ENCODE measurements at places on chromosomes 5 and 9. TPM values are rescaled to one million over a fixed set of nuclear protein-coding genes. Genes with fewer than 3 reads are reported as not detected.

PTPRD gene
- 17.2 TPM for total RNA-seq

GCNT4 gene
- 1.9 TPM for total RNA-seq

APBA1 gene
- 4.3 TPM for total RNA-seq

RBM18 gene
- total RNA-seq = 21.7 TPM

SOWAHA gene
- total RNA-seq = 0.18 TPM

IFNA13 gene
- 1.1 TPM for total RNA-seq

ACOT12 gene
- not detected for total RNA-seq

LAMC3 gene
- 26.4 TPM for total RNA-seq

TRIM14 gene
- 82.5 TPM for total RNA-seq

CAPSL gene
- total RNA-seq = 8.7 TPM

GMCL2 gene
- total RNA-seq = not detected

DNA sequence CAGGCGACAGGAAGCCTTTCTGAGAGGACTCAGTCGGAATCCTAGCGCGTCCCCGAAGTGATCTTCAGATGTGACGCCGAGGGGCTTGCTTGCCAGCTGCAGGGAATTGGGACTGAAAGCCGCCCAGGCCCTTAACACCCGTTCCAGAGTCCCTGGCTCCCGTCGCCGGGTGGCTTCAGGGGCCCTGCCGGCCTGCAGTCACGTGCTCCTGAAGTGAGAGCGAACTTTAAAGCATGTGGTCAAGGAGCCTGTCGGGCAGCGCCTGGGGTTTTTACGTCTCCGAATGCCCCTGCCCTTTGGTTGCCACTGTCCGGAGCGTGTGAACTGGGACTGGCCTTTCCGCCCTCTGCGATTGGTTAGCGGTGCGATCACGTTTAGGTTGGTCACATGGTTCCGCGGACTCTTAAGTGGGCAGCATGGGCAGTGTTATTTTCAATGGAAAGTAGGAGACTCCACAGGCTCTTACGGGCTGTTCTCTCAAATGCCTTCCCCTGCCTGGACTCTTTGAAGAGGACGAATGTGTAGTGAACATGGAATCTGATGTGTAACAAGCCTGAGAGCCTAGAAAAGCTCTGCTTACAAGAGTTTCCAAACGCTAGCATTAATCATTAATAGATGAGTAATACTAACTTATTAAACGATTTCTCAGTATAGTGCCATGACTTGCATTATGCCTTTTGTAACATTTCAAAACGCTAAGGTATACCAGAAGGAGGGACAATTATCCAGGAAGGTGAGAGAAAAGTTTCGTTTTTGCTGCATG lies 1.9 kb downstream of the VLDLR start:
- DNase-seq = peak; percentile 80

DNA sequence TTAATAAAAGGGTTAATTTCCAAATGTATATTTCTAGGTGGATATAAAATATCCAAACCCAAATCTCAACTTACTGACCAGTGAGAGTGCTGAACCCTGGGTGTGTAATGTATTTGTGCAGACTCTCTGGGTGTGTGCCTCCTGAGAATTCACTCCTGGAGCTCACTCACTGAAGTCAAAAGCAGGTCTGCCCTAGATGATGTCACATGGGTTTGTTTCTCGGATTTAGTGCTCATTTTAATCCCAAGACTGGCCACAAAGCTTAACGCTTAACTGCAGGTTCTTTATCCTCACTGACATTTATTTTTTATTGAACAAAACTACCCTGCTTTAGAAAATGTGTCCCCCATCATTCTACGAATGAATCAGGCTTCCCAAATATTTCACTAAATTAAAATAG lies 179.4 kb downstream of the PPP2R2B start:
- no peak for DNase-seq

DNA sequence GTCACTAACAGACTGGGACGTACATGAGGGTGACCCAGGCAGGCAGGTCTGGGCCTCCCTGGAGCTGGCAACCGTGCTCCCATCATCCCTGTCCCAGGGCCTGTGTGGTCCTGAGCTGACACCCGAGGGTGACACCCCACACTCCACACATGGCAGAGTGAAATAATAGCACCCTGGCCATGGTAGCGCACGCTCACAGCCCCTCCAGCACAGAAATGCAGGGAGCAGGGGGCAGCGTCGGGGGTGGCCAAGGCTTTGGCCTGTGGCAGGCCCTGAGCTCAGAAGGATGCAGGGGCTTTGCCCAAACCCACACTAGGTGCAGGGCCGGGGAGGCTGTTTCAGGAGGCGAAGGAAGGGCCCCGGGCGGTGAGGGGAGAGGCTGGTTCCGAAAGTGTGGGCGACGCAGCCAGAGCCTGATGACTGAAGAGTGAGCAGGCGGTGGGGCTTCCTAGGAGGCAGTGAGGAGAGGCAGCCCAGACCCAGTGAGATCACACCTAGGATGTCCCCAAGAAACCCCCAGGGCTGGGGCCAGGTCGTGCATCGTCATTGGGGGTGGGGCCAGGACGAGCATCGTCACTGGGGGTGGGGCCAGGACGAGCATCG lies 12.9 kb downstream of the OR2V2 start:
- no peak for DNase-seq

- DNase-seq = no peak
Observed at GRCh38 chr9:76321195-76321828, 72.9 kb downstream of the RFK start.

GRCh38 chr5:29894668-29895067 lies 1298.8 kb upstream of the CDH6 start:
- DNase-seq = no peak

GRCh38 chr5:15720515-15720914 lies 220.5 kb downstream of the FBXL7 start:
- no peak for DNase-seq

DNA sequence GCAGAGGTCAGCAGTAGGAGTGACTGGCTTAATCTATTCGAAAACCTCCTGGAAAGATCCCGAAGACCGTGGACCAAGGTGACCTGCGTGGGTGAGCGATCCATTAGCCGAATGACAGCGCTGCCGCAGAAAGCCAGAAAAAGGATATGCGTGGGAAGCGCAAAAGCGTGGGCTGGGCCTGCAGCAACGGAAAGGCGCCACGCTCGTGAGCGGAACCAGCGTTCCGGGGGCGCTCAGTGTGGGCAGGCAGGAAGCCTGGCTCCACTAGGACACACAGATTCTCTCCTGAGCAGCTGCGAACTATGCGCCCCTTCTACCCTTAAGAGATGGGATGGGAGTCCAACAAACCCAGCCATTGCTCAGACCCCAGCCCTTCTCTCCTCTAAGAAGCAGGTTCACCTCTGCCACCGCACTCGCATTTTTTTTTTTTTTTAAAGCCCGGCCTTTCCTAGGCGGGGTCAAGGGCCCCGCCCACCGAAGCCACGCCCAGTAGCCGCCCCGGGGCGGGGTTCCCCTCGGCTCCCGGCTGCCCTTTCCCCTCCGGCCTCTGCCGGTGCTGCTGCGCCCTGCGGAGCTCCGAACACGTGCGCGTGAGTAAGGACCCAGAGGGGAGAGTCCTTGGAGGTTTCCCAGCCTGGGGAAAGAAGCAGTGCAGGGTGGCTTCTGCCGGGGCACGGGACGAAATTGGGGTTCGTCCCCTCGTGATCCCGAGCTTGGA lies 19.8 kb upstream of the MATR3 start:
- peak; percentile 93 for DNase-seq

DNA sequence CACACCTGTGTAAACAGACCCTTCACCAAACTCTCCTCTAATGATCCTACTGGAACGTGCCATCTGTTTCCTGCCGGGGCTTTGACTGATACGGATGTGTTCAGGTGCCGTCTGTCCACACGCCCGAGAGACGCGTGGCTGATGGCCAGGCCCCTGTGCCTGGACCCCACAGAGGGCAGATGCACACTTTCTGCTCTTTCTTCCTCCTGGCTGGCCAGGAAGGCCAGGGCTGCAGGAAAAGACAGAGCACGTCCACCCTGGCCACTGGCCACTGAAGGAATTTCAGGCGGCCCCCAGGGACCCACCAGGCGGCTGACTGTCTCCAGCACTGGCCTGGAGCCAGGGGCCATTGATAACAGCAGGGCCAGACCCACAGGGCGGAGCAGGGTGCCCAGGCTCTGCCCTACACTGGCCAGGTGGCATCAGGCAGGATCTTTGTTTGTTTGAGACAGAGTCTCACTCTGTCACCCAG lies 3.6 kb upstream of the ENG start:
- no peak for DNase-seq

GRCh38 chr9:124239249-124240073 lies 18.3 kb upstream of the NEK6 start:
- DNase-seq = no peak

- DNase-seq = no peak
Observed at GRCh38 chr5:99105216-99105615, 176.4 kb upstream of the CHD1 start.

DNA sequence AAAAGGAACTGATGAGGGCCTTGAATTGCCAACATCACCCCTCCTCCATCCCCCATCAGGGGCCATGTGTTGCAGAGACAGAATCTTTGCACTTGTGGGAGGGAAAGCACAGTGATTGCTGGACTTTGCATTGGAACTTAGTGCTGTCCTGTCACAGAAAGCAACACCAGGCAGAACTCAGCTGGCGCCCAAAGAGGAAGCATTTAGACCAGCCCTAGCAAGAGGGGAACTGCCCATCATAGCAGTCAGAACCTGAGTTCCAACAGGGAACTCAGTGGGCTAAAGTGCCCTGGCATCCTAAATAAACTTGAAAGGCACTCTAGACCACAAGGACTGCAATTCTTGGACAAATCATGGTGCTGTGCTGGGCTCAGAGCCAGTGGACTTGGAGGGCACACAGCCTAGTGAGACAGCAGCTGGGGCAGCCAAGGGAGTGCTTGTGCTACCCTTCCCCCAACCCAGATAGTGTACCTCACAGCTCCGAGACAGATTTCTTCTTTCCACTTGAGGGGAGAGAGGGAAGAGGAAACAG lies 128.1 kb downstream of the ACTL7B start:
- DNase-seq = no peak

DNA sequence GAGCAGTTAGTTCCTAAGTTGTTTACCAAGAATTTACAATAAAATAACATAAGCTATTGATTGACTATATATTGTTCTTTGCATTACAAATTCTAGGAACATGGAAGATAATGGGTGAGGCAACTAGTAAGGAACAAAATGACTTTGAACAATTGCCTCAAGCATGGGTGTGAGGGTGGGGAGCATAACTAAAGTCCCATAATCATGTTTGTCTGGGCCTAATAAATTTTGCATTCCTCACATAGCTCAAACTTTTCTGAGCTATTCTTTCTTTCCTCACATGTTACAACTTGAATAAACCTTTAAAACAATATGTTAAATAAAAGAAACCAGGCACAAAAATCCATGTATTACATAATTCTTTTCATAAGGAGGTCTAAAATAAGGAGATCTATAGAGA lies 1066.1 kb downstream of the NR2F1-AS1 start:
- DNase-seq = no peak

GRCh38 chr5:130282049-130282448 lies 377.8 kb downstream of the CHSY3 start:
- DNase-seq = no peak

DNA sequence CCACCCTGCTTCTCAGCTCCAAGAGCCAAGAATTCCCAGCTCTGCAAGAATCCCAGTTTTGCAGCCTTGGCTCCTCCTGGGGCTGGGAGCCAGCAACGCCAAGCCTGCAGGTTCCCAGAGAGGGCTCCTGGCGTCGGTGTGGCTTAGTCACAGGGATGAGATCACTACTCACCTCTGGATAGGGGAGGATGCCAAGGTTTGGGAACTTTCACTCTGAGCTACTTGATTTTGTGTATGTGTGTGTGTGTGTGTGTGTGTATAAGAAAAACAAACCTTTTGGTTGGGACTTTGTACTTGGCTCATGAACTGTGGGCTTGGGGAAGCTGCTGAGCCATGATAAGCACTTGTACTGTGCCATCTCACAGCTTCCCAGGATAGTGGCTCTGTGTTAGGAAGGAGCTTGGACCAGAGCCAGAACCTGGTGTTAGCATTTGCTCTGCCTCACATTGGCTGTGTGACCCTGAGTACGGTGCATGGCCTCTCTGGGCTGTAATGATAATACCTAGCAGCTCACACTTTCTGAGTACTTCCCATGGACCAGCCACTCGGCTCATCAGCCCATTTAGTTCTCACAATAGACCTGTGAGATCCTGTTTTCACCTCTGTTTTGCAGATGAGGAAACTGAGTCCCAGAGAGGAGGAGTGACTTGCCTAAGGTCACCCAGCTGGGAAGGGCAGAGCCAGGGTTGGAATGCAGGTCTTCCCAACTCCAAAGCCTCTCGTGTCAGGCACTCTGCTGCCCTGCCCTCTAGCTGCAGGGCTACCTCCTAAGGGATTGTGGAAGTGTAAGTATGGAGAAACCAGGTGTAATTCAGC lies 41.4 kb upstream of the DAB2IP start:
- peak; percentile 59 for DNase-seq

- DNase-seq = no peak
Observed at GRCh38 chr5:96943799-96944198, 7.9 kb downstream of the LNPEP start.

DNA sequence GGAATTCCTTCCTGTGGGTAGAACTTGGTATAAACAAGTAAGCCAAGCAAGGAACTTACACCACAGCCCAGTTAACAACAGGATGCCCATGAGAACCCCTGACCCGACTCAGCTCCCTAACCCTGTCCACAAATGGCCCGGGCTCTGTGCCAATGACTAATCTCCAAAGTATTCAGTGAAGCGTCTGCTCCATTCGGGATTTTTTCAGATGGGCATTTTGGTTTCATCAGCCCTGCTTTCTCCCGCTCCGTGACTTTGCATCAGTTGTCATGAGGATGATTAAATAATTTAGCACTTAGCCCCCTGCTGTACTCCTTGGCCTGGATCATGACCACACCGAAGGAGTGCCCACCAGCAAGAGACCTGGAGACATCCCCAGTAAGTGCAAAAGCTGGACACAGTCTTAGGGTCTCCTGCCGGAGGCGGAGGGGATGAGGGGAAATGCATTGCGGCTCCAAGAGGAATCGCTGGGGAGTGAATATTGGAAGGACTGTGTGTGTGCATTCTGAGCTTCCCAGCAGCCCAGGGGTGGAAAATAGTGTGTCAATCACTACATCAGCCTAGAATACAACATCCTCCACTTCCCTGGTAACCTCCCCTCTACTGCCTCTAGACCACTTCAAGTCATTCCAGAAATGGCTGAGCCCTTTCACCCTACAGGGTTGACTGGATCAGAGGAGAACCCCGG lies 41.4 kb upstream of the DNAH5 start:
- DNase-seq = no peak

DNA sequence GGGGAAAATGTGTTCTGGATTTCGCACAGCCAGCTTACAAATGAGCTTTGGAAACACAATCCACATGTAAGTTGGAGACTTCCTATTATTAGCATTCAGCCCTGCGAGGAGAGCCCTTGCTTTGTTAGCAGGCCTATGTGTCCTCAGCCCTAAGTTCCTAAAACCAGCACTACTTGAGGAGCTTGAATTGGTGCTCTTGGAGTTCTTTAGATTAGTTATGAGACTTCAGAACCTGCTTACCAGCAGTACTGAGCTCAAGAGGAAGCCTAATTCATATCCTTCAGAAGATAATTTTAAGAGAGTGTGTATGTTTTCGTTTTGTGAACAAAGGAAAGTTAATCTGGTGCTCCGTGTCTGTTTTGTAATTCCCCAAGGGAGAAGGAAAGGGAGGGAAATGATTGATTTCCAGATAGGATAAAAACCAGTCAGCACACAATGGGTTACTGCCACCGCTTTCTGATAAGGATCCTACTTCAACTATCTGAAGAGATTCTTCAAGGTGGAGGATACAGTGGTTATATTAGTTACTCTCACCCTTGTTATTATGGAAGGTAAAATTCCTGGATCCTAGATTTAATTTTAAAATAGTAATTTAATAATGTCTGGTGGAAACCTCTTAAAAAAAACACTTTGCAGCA lies 35.2 kb downstream of the PIK3R1 start:
- DNase-seq = no peak

GRCh38 chr5:55853041-55853670 lies 2.0 kb downstream of the IL31RA start:
- DNase-seq = no peak

GRCh38 chr9:93077811-93078210 lies 18.2 kb upstream of the CARD19 start:
- peak; percentile 34 for DNase-seq
